ENCODE measurements at places on chromosomes 13 and 19.

- no peaks in the 10 kb centered on the region for H3K36me3 ChIP-seq
- no peak overlapping the region for H3K27ac ChIP-seq
- H3K4me3 ChIP-seq = no peak overlapping the region
- no peaks in the 10 kb centered on the region for H3K27me3 ChIP-seq
- no peak for DNase-seq
Measured at GRCh38 chr13:112933649-112934048, 35.4 kb upstream of the MCF2L start.

DNA sequence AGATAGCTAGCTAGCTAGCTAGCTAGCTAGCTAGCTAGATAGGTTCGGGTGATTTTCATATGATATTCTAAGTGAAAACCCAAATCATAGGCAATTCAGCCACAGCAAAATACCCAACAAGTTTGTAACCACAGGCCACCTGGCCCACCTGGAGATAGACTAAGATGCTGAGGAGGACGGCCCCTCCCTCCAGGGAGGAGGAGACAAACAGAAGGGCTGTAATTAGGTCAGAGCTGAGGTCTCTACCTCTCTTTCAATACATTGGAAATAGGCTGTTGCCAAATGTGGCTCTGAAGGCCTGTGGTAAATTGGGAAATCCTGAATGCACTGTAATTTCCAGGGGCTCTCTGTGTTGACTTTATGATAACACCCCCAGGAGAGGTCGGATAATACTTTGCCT lies 382.2 kb downstream of the FGF9 start:
- H3K36me3 ChIP-seq = no peaks in the 10 kb centered on the region
- H3K27ac ChIP-seq = no peak overlapping the region
- no peak overlapping the region for H3K4me3 ChIP-seq
- H3K27me3 ChIP-seq = no peaks in the 10 kb centered on the region
- no peak for DNase-seq

- H3K36me3 ChIP-seq = no peaks in the 10 kb centered on the region
- H3K4me1 ChIP-seq = peaks cover 10% of the 10 kb centered on the region
- no peak overlapping the region for H3K4me3 ChIP-seq
- peak; percentile 32 for DNase-seq
- H3K27me3 ChIP-seq = no peaks in the 10 kb centered on the region
Measured at GRCh38 chr19:14686411-14686810, 3.4 kb upstream of the ZNF333 start.

DNA sequence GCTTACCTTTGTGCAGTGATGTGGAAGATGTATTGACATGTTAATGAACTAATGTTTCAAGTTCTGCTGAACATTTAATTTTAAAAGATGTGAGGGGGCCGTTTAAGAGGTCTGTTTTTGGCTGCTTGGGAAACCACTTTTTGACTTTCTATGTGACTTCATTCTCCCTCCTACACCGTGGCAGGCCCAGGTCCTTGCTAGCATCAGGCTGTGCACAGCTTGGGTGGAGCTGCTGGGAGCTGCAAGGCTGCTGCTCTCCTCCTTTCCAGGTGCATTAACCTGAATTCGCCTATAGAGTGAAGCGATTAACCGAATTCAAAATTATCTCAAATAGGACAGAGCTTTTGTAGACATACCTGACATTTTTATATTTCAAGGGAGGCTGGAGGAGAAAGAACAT lies 249.1 kb downstream of the FGF14 start:
- H3K36me3 ChIP-seq = no peaks in the 10 kb centered on the region
- no peaks in the 10 kb centered on the region for H3K4me1 ChIP-seq
- no peak overlapping the region for H3K4me3 ChIP-seq
- H3K27me3 ChIP-seq = no peaks in the 10 kb centered on the region
- no peak overlapping the region for H3K27ac ChIP-seq
- DNase-seq = no peak

DNA sequence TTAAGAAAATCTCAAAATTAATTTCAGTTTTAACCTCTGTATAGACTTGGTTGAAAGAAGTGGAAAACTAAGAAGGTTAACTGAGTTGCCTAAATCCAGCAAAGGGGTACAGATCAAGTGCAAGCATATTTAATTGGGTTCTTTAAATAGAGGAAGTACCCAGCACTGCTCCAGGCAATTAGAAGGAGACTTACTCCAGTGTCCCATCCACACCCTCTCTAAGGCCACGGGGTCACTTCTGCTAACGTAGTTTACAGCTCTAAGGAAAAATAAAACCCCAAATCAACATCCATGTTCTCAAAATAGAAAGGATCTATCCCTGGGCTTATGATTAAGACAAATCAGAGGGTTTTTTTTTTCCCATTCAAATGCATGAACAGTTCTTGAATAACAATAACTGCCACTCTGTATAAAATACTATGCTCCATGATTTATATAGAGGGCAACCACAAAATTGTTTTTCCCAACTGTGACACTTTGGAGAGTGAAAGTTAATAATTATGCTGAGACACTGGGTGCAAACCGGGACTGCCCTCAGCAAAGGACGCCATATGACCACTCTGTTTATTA lies 4.6 kb downstream of the FRY start:
- H3K36me3 ChIP-seq = no peaks in the 10 kb centered on the region
- no peak overlapping the region for H3K4me3 ChIP-seq
- H3K4me1 ChIP-seq = peaks cover 30% of the 10 kb centered on the region

DNA sequence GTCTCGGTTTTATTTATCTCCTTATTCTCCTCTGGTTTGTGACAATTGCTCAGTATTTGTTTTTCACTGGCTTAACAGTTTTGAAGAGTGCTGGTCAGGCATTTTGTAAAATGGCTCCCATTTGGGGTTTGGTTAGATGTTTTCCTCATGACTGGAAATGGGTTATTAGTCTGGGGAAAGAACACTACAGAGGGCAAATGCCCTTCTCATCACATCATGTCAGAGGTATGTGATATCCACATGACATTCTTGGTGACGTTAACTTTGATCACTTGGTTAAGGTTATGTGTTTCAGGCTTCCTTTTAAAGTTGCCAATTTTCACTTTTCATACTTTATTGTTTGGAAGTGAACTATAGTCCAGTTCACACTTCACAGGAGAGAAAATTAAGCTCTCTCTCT lies 74.8 kb upstream of the KLHL1 start:
- no peak overlapping the region for H3K4me3 ChIP-seq
- no peaks in the 10 kb centered on the region for H3K36me3 ChIP-seq

GRCh38 chr13:28585561-28585960 lies 73.4 kb upstream of the POMP start:
- DNase-seq = no peak
- H3K4me3 ChIP-seq = no peak overlapping the region
- no peaks in the 10 kb centered on the region for H3K4me1 ChIP-seq
- no peaks in the 10 kb centered on the region for H3K36me3 ChIP-seq

GRCh38 chr19:41206456-41206855 lies 12.6 kb upstream of the AXL start:
- DNase-seq = no peak
- H3K4me3 ChIP-seq = no peak overlapping the region
- H3K27me3 ChIP-seq = no peaks in the 10 kb centered on the region
- no peaks in the 10 kb centered on the region for H3K4me1 ChIP-seq

DNA sequence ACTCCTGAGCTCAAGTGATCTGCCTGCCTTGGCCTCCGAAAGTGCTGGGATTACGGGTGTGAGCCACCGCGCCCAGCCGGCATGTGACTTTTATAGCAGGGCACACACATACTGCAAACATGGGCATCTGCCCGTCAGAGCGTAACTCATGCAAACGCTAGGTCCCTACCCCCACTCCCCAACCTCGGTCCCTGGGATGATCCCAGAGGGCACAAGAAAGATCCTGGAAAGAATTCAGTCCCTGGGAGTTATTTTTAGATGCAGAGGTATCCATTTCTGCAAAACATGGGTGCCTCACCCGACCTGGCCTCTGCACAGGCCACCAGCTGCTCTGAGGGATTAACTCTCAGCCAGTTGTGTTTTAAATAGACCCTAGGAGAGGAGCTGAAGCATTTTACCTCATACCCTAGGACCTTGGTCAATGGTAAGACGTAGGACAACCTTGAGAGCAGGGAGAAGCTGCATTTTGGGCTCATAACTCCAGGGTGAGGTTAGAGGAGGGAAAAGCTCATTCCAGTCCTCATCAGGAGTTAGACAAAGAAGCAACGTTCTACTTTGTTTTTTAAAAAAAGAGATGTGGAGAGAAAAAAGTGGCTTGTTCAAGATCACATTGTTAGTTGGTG lies 10.8 kb downstream of the TMEM38A start:
- H3K4me1 ChIP-seq = no peaks in the 10 kb centered on the region
- H3K27me3 ChIP-seq = no peaks in the 10 kb centered on the region
- no peak overlapping the region for H3K4me3 ChIP-seq
- no peak for DNase-seq

DNA sequence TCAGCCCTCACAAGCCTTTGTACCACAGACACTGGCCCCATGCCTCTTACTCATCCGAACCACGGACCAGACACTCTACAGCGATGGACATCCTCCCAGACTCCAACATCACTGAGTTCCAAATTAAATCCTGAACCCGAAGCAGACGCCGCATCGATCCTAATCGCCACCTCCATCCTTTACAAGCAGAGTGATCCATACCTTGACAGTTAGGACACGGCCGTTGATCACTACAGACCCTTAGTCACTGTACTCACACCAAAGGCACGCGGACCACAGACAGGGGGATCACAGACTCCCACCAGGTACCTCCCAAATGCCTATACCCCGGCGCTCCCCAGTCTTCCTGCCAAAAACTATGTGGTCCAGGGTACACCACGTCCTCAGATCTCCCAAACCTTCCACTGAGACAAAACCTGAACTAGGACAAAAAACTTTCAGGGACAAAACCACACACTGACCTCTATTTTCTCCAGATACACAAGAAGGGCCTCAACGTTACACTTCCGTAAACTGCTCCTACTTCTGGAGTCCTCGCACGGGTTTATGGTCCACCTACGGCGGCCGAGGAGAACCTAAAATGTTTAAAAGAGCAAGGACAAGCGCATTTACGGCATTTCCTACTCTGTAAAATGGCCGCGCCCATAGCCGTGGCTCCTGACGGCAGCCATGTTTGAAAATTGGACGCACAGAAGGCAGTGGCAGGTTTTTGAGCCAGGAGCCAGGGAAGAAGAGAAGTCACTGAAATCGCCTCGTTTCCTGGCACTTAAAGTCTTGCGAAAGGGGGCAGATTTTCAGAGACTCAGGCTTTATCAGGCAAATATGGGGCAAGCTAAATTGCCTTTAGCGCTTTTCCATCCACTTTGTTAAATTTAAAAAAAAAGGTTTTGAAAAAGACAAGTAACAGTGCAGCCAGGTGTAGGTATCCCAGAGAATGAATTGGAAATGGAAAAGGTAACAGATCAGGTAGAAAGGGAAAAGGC lies at the start of gene ZNF350:
ZNF350 (minus strand) TSS at position 532 of the 983 bp plus-strand sequence. CDS start 12,480 bp downstream, outside the sequence.
- peak; percentile 21 for DNase-seq
- no peaks in the 10 kb centered on the region for H3K27me3 ChIP-seq
- peaks cover 16% of the 10 kb centered on the region for H3K4me1 ChIP-seq

DNA sequence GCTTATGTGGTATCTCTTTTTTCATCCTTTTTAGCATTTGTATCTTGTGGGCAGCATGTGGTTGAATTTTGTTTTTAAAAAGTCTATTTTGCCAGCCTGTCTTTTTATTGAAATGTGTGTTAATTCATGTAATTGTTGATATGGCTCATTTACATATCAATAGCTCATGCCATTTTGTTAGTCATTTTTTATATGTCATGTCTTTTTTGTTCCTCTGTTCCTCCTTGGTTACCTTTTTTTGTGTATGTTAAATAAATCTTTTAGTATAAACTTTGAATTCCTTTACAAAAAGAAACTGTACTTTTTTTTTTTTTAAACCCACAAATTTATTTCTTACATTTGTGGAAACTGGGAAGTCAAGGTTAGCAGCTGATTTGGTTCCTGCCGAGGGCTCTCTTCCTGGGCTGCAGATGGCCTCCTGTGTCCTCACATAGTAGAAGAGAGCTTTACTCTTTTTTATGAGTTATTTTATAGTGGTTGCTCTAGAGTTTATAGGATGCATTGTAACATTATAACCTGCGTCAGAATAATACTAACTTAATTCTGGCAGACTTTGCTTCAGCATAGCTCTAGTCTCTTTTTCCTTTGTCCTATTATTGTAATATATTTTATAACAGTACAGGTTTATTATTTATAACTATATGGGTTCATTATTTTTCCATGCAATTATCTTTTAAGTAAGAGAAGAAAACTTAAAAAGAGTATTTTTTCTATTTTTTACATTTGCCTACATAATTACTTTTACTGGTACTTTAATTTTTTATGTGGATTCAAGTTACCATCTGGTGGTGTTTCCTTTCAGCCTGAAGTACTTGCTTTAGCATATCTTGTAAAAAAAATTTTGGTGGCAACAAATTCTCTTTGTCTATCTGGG lies 86.3 kb downstream of the URI1 start:
- H3K4me3 ChIP-seq = no peak overlapping the region
- H3K36me3 ChIP-seq = no peaks in the 10 kb centered on the region
- no peaks in the 10 kb centered on the region for H3K4me1 ChIP-seq
- DNase-seq = no peak
- no peak overlapping the region for H3K27ac ChIP-seq
- H3K27me3 ChIP-seq = no peaks in the 10 kb centered on the region

DNA sequence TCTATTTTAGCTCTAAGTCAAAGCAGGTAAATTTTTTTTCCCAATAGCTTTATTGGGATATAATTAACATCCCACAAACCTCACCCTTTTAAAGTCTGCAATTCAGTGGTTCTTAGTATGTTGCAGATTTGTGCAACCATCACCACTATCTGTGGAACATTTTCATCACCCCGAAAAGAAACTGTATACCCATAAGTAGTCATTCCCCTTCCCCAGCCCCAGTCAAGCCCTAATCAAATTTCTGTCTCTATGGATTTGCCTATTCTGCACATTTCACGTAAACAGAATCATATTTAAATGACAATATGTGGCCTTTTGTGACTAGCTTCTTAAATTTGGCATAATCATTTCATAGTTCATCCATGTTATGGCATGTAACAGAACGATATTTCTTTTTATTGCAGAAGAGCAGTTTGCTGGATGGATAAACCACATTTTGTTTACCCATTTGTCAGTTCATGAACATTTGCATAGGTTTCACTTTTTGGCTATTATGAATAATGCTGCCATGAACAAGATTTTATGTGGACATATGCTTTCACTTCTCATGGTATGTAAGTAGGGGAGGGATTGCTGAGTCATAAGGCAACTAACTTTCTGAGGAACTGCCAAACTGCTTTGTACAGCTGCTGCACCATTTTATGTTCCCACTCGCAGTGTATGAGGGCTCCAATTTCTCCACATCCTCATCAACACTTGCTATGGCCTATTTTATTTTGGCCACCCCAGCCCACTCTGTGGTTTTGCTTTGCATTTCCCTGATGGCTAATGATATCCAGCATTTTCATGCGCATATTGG lies 10.9 kb downstream of the SLC46A3 start:
- H3K4me1 ChIP-seq = peaks cover 7% of the 10 kb centered on the region
- DNase-seq = no peak
- H3K27ac ChIP-seq = peak overlapping the region; percentile 36
- H3K27me3 ChIP-seq = no peaks in the 10 kb centered on the region

- H3K4me1 ChIP-seq = no peaks in the 10 kb centered on the region
- no peak for DNase-seq
- H3K4me3 ChIP-seq = no peak overlapping the region
- no peaks in the 10 kb centered on the region for H3K36me3 ChIP-seq
Measured at GRCh38 chr13:35164324-35164932, 222.4 kb downstream of the NBEA start.

- no peak overlapping the region for H3K4me3 ChIP-seq
- no peaks in the 10 kb centered on the region for H3K27me3 ChIP-seq
- H3K36me3 ChIP-seq = peaks cover 12% of the 10 kb centered on the region
- no peak for DNase-seq
- H3K27ac ChIP-seq = peak overlapping the region; percentile 65
- peaks cover 44% of the 10 kb centered on the region for H3K4me1 ChIP-seq
Measured at GRCh38 chr19:49335784-49336481, 727 bp downstream of the CD37 start.

- no peak overlapping the region for H3K4me3 ChIP-seq
- no peaks in the 10 kb centered on the region for H3K27me3 ChIP-seq
- H3K36me3 ChIP-seq = peaks cover 3% of the 10 kb centered on the region
- H3K27ac ChIP-seq = no peak overlapping the region
- DNase-seq = no peak
- H3K4me1 ChIP-seq = no peaks in the 10 kb centered on the region
Measured at GRCh38 chr19:54355675-54356074, 9.1 kb downstream of the LAIR1 start.
